ENCODE measurements at places on chromosomes 16 and 17.

- DNase-seq: no peak
Measured at GRCh38 chr16:30069611-30070462, 4.3 kb downstream of the ALDOA start.

DNA sequence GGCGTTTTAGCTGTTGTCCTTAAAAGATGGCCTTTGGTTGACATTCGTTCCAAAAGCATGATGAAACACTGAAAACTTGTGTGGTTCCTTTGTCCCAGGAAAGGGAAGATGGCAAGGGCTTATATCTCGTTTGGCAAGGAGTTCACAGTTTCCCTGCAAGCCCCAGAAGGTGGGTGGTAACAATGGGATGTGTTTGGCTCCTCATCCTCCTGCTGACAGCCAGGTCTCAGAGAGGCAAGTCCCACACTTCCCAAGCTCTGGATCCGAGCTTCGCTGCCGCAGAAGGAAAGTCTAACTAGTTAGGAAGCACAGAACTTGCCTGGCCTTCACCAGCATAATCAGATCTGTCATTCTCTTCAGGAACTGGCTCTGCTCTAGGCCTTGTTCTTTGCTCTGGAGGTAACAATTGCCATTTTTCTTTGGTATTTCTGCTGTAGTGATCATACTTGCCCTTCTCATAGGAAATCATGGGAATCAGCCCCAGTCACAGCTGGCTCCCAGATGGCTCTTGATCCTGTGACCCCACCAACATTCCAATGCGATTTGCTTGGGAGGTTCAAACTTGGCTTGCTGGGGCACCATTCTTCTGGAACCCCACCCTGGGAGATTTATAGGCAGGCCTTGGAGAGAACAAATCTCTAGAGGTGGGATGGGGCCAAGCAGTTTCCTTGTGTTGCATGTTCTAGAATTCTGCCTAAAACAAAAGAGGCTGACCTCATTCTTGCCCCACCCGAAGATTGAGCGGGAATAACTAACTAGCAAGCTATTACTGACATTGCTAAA lies 17.9 kb downstream of the KPNA2 start:
- DNase-seq: no peak

GRCh38 chr17:40615068-40615840 lies 32.4 kb downstream of the SMARCE1 start:
- DNase-seq: no peak

DNA sequence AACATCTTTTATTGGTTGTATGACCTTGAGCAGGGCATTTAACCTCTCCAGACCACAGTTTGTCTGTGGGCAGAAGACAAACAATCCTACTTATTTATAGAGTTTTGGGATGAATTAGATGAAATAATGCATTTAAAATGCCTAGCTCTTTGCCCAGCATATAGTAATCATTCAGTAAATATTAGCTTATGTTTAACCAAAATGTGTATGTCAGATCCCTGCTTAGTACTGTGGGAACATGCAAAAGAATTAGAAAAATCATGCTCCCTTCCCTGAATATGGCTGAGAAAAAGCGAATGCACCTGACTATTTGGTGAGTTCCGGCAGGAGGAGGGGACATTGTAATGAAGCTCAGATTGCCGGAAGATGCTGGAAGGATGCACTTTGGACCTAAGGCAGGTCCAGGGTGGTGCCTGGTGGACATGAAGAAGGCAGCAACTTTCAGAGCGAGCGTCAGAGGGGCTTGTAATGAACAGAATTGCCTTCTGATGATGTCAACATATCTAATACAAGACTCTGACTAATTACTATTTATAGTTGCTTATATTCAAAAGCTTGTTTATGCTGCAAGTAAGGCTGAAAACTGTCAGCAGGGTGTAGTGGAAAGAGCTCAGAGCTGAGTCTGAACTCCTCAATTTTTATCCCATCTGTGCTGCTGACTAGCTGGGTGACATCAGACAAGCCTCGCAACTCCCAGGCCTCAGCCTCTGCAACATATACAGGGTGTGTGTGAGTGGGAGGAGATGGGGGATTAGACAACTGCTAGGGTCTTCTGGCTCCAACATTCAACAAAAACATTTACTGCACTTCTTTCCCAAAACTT lies 221.2 kb downstream of the PRKCA start:
- DNase-seq: no peak

GRCh38 chr16:53945996-53946395 lies 242.0 kb downstream of the FTO start:
- no peak for DNase-seq

- DNase-seq: no peak
Measured at GRCh38 chr17:9232591-9233270, 211.4 kb downstream of the NTN1 start.

GRCh38 chr16:65068151-65068740 lies 53.6 kb downstream of the CDH11 start:
- no peak for DNase-seq

DNA sequence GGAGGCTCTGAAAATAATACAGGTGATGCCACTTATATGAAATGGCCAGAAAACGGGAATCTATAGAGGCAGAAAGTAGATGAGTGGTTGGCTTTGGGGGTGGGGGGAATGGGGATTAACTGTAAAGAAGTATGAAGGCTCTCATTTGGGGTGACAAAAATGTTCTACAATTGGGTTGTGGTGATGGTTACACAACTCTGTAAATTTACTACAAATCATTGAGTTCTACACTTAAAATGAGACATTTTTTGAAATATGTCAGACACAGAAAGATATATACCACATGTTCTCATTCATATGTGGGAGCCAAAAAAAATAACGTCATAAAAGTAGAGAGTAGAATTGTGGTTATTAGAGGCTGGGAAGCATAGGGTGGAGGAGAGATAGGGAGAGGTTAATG lies 25.7 kb downstream of the ARHGAP17 start:
- DNase-seq: no peak

DNA sequence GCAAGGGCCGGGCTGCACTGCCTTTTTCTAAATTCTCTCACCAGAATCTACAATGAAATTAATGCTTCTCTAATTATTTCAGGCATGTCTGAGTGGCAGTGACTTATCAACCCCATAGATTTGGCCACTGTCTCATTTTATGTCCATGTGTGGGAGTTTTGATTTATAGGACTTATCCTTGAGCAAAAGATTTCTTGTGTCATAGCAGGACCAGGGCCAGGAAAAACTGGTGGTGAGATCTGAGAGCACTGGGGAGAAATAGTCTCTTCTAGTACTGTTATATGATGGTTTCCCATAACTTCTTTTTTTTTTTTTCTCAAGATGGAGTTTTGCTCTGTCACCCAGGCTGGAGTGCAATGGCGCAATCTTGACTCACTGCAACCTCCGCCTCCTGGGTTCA lies 1.5 kb upstream of the KRT23 start:
- DNase-seq: no peak
